Stimulated activated CD8-positive, alpha-beta memory T cell treated with anti-CD3 and anti-CD28 coated beads, Interleukin-7, amount 100 ng/mL, for 1 hour (primary cell): ENCODE measurements at places on chromosomes 4 and X.

DNA sequence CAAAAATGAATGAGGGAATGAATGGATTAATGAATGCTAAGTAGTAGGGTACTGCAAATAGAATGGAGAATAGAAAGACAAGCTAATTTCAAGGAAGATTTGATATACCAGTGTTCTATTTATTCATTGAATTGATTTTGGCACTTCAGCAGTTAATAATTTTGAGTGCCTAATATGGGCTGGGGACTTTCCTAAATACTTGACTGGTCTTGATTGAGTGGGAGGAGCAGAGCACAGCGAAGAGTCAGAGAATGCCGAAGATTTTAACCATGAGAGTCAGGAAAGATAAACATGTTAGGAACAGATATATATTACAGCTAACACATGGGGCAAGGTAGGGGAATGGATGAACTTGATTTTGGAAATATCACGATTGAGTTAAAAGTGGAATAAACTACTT is 10.6 kb downstream of the IL15 start:
- no peak for DNase-seq

- no peak for DNase-seq
Measured at GRCh38 chr4:23874536-23874901, 15.3 kb downstream of the PPARGC1A start.

- no peak for DNase-seq
Measured at GRCh38 chr4:41146716-41147506, 67.4 kb downstream of the APBB2 start.

DNA sequence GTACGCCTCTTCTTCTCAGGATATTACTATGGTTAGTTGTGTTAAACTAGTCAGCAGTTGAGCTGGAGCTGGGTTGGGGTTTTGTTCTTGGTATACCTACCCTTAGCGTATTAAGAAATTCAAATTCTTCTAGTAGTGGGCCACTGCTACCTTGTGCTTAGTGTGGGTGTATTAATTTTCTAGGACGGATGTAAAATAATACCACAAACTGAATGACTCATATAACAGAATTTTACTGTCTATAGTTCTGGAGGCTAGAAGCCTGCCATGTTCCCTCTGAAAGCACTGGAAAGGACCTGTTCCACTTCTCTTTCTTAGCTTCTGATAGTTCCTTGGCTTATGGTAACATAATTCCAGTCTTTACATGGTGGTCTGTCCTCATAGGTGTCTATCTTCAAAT is 1274.7 kb downstream of the ADGRL3 start:
- no peak for DNase-seq

GRCh38 chrX:68929332-68930150 is 100.7 kb downstream of the EFNB1 start:
- DNase-seq: no peak

- no peak for DNase-seq
Measured at GRCh38 chr4:169220447-169220846, 50.3 kb downstream of the SH3RF1 start.

GRCh38 chr4:150960079-150960478 is 55.0 kb downstream of the LRBA start:
- no peak for DNase-seq

GRCh38 chr4:31069151-31069550 is 349.0 kb downstream of the PCDH7 start:
- no peak for DNase-seq

GRCh38 chr4:127370604-127371003 is 262.2 kb upstream of the INTU start:
- DNase-seq: no peak
